ENCODE measurements at places on chromosomes 12 and 14.

DNA sequence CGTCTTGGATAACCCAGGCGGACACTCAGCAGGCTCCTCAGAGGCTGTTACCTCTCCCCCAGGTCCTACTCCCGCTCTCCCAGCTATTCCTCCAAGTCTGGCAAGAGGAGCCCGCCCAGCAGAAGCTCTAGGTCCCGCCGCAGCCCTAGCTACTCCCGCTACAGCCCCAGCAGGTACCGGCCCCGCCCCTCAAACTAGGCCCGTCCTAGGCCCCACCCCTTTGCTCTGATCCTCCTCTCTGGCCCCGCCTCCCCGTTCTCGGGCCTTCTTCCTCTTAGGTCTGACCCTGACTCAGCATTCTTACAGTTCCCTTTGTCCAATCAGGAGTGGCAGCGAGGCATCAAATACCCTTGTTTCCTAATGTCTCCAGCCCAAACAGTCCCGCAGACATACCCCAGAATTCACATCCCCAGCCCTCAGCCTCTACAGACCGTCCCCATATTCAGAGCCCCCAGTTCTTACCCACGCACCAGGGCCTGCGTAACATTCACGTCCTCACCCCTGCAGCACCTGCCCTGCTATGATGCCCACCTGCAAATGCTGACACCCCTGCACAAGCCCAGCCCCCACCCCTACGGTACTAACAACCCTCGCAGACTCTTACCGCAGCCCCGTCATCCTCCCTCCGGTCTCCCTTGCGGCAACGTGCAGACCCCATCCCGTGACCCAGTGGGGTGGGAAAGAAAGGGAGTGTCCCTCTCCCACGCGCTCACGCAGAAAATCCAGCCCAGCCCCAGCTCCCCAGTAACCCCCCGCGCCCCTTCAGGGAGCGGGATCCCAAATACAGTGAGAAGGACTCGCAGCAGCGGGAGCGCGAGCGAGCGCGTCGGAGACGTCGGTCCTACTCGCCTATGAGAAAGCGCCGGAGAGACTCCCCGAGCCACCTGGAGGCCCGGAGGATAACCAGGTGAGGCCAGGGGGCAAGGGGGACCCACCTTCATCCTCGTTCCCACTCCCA is 25.0 kb upstream of the HSPB8 start:
- DNase-seq, result peak; percentile 7

DNA sequence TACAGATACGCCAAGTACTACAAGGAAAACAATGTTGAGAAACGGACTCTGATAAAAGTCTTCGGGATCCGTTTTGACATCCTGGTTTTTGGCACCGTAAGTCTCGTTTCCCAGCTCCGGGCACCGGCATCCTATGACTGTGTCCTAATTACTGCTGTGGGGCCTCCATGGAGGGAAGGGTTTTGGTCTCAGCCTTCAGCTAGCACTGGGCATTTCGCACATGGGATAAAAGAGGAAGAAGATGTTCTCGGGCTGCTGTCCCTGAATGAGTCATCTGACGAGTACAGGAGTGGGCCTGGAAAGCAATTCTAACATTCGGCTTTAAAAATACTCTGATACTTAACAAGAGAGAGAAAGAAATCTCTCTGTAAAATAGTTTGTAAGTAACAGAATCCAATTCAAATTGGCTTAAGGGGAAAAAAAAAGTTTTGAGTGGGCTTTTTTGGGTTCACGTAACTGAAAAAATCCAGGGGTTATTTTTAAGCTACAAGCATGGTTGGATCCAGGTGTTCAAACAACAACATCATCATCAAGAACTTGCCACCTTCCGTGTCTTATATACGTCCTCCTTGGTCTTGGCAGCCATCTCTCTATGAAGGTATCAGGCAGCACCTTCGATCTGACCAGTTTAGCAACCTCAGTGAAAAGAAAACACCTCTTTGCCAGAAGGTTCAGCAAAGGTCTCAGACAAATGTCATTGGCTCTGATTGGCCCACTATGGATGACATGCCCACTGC is 34.4 kb upstream of the P2RX4 start:
- no peak for DNase-seq

DNA sequence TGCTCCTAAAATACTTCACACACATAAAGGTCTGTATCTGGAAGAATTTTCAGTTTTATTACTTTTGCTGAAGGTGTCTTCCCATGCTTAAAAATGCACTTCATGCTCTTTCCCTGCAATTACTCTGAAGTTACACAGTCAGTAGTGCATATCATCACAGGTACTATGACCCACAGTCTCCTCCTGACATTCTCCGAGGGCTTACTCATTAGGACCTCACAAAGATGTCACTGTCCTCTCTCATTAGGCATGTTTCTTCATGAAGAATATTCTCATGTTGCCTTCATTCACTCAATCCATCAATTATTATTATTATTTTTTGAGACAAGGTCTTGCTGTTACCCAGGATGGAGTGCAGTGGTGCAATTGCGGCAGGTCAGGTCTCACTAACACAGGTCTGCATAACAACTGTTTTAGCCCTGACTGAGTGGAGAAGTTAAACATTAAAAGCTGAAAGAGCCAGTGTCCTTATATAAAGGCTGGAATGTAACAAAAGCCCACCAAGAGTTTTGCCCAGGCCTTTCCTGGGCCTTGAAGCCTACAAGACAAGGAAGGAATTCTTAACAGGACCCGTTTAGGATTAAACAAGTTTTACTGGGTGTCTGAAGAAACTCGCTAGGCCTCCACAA is 119.5 kb upstream of the WSCD2 start:
- no peak for DNase-seq

DNA sequence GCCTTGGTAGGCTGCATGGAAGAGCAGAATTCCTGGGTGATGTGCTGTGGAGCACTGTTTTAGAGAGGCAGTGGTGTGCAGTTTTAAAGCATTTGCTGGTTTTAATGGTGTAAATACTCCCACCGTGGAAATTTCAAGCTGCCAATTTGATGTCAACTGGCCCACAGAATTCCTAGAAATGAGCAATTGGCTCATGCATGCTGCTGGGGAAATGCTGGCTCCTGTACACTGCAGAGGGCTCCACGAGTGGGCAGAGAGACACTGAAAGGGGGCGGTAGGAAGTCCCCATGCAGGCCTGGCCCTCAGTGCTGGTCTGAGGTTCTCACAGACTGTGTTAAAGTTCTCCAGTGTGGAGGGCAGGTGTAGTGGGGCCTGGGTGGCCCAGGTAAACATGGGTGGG is 99.4 kb upstream of the NTF3 start:
- no peak for DNase-seq

DNA sequence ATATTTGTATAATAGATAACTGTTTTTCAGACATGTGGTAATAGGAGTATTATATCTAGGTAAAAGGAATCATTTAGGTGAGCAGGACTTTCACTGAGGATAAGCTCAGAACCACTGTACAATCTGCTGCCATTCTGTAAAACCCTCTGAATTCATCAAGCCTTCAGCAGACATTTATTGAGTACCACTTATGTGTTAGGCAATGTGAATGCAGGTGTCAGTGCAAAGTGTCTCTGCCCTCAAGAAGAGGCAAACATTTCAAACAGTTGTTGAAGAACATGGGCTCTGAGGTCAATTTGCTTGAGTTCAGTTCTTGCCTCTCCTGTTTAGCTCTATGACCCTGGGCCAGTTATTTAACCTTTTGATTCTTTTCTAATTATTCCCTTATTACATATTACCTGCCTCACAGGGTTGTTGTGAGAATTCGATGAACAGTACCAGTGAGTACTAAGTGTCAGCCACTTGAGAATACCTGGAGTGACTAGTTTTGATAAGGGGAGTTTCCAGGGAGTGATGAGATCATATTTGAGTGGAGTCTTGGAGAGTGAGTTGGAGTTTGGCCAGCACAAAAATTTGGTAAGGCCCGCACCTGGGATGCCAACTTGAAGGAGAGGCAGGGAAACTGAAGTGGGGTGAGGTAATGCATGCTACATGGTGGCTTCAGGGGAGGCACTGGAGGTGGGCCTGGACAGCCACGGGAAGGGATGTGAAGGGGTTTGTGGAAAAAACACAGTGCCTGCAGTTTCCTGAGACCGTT is 33.7 kb downstream of the RASSF8 start:
- DNase-seq, result no peak

Data from activated CD4-positive, alpha-beta T cell treated with anti-CD3 and anti-CD28 coated beads, Interleukin-2, amount 50 U/mL, for 48 hours (primary cell).